ENCODE measurements at places on chromosomes 3 and 15.
A peak's percentile ranks its signal among the peaks of the same experiment; 100 is the strongest.

- peak; percentile 20 for DNase-seq
These were observed 626.1 kb downstream of the MAGI1 start for GRCh38 chr3:65412588-65412987.

DNA sequence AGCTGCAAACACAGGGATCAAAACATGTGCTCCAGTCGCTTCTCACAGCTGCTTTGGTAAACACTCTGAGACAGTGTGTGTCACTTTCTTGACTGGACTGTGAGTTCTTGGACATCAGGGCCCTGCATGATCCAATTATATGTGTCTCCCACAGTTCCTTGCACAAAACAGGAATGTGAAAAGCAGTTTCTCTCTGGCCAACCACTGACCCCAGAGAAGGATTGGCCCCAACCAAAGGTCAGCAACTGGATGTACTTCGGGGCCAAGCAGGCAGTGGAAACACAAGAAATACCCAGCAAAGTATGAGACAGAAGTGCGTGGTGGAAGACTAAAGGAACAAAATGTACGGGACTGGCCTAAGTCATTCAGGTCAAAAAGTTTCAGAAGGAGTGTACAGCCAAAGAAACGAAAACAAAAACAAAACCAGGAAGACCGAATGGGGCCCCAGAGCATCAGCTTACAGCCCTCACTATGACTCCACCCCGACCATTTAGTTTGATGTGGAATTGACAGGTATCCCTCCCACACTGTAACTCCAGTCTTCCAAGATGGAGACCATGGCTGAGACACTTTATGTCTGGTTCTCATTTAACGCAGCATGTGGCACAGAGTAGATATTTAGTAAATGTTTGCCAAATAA is 76.7 kb upstream of the LPP start:
- DNase-seq, result peak; percentile 79

DNA sequence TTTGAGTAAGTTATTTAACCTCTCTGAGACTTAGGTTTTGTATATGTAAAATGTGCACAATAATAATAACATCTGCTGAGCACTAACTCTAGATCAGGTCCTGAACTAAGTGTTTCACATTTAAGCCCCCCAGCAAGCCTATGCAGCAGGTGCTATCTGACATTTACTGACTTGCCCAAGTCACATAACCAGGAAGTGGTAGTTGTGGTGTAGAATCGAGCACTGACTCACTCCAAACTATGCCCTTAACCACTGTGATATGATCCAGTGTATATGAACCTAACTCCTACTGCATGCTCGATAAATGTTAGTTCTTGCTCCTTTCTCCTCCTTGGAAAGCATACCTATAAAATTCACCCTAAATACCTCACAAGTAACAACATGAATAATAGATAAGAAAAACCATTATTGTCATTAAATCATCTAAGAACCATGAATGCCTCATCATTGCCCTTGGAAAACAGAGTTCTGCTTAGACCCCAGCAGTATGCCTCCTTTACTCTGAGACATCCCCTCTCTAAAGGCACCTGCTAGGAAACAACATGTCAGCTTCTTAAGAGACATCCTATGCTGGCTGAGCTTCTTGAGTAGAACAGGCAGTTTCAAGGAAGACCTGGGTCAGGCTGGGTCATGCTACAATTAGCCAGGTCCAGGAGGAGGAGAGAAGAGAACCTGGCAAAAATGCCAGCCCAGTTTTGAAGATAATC is 3.0 kb upstream of the SHC4 start:
- no peak for DNase-seq

DNA sequence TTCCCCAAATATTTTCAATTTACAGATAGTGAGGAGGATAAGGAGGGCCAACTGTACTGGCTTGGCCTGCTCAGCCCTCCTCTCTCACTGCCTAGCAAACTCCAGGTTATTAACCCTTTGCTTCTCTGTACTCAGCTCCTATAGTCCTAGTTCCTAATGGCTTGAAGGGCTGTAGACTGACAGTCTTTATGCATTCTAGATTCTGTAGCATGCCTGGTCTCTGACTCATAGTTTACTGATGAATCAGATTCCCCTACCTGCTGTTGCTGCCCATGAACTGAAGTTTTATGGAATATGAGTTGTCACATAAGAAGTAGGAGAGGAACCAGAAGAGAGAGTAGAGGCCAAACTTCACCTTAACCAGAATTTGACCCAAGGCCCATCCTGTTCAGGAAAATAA is 27.1 kb upstream of the MAP3K13 start:
- no peak for DNase-seq

DNA sequence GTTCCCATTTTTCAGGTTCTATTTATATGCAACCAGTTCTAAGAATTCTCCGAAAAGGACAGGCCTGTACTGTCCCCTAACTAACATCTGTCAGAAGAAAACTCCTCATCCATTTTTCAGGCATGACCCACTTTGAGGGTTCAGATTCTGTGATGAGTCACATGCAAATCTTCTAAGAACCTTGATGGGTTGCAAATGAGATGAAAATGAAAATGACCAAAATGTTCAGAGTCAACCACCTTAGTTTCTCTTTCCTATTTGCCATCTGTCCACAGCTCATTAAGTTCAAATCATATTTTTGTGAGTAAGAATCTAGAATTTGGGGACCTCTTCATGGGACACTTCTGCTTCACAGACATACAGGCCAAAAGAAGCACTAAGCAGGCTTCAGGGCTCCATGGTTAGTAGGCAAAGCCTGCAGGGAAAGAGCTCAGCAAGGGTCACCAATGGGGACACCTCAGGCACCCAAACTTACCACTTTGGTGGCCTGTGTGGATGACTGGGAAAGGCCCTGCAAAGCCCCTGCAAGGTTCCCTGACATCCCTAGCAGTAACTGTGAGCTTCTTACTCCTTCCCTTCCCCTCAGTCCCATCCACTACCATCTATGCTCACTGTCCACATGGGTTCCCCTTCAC is 122.0 kb downstream of the WDR76 start:
- no peak for DNase-seq

DNA sequence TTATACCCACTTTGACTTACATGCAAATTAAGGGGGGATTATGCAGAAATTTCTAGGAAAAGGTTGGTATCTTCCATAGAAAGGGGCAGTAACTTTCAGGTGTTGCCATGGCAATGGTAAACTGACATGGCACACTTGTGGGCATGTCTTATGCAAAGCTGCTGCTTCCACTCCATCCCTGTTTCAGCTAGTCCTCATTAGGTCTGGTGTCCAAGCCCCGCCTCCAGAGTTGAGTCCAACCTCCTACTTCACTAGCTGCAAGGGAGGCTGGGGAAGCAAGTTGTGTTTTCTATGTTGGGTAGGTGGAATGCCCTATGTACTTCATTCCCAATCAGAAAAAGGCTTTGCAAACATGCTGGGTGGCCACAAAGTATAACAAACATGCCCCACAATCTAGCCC is 14.7 kb upstream of the KLHL40 start:
- DNase-seq, result no peak

- no peak for DNase-seq
These were observed 24.5 kb upstream of the BCL6 start for GRCh38 chr3:187769771-187770170.

DNA sequence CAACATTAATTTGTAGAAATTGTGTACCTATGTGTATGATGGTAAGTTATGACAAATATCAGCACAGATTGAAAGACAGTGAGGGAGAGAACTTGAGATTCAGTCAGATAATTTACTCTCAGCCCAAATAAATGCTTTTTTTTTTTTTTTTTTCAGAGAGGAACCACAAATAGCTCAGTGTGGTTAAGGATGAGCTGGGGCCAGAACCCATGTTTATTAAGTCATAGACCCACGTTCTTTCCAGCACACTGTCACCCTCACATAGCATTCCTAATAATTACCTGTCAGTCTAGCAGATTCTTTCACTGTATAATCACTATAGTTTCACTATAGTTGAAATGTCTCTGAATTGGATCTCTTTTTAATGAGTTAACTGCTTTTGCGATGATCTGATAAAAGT is 246.1 kb downstream of the ZIC1 start:
- DNase-seq, result no peak

DNA sequence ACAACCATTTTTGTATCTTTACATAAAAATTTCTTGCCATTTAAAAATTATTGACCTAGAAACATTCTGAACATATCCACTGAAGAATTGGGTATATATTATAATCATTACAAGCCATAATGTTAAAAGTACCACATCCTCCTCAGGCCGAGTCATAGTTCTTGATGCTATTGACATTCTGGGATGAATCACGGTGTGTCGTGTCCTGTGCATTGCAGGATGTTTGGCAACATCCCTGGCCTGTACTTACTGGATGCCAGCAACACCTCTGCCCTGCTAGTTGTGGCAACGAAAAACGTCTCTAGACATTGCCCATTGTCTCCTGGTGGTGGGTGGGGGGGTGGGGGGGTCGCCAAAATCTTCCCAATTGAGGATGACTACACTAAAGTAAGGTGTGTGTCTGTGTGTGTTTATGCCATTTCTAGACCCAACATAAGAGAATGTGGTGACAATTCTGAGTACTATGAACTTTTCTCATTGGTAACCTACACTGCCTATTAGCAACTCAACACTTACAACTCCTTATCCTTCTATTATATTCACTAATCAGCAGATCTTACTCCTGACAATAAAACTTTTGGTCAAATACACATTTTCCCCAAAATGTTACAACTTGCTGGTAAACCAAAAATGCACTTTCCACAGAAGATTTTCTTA is 471.6 kb downstream of the FOXP1 start:
- no peak for DNase-seq

DNA sequence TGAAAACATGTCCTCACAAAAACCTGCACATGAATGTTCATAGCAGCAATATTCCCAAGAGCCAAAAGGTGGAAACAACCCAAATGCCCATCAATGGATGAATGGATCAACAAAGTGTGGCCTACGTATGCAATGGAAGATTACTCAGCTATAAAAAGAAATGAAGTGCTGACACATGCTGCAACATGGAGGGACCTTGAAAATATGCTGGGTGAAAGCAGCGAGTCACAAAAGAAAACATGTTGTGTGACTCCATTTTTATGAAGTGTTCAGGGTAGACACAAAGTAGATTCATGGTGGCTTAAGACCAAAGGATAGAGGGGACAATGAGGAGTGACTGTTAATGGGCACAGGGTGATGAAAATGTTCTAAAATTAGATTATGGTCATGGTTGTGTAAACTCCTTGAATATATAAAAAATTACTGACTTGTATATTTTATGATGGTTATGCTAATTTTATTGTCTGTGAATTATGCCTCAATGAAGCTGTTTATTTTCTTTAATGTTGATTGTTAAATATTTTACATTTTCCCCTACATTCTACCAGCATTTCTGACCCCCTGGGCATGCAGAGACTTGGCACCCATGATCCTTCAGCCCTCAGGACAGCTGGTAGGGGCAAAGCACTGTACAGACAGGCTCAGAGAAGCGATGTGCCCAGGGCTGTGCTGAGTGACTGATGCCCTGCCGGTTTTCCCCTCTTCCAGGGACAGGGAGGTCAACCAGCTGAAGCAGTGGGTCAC is 37.8 kb downstream of the CFAP100 start:
- no peak for DNase-seq

- peak; percentile 62 for DNase-seq
These were observed 517 bp downstream of the FBN1 start for GRCh38 chr15:48644827-48645557.

DNA sequence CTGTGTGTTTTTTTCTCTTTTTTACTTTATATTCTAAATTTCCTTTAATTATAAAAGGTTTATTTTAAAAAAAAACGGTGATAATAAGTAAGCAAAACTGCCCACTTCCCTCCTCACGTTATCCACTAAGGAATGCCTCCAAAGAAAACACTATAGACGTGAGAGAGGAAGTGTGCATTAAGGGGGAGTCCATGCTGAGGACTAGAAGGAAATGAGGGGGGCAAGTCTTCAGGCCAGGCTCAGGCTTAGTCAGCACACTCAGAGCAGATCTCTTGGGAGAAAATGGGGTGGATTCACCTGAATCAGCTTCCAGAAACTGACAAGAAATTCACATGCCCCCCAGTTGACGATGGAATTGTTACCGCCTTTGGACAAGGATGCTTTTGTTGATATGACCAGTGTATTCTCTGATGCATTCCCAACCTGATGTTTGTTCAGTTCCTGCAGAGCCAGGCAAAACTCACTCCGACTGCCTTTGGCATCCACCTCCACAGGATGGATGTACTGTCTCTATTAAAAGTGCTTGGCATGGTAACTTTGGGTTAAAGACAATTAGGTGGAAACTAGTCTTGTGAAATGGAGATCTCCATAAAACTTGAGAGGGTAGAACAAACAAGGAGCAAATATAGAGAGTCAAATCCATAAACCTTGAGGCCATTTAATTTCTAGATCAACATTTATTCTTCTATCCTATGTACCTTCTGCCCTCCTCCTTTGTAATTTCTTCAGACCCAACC is 167.8 kb downstream of the MYRIP start:
- DNase-seq, result no peak

DNA sequence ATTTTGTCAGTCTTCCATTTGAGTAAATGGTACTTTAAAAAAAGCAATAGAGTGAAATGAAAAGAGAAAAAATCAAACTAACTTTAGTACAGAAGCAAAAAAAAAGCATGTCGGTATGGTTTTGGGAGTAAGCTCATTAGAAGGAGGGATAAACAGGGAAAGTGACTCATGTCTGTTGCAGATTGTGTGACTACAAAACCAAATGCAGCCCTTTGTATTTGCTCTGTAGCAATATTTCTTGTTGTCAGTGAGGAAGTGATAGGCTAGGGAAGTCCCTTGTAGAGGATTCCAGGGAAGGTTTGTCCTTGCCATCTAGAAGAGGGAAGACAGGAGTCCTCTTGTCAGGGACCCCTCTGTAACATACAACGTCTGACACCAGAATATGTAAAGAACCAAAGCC is 150.5 kb upstream of the POU1F1 start:
- DNase-seq, result no peak

- DNase-seq, result no peak
These were observed 236.8 kb upstream of the GBE1 start for GRCh38 chr3:81998139-81998755.

- DNase-seq, result no peak
These were observed 121.1 kb downstream of the OXSM start for GRCh38 chr3:25910997-25911396.

GRCh38 chr3:2873986-2874385 is 236.2 kb downstream of the IL5RA start:
- DNase-seq, result no peak

DNA sequence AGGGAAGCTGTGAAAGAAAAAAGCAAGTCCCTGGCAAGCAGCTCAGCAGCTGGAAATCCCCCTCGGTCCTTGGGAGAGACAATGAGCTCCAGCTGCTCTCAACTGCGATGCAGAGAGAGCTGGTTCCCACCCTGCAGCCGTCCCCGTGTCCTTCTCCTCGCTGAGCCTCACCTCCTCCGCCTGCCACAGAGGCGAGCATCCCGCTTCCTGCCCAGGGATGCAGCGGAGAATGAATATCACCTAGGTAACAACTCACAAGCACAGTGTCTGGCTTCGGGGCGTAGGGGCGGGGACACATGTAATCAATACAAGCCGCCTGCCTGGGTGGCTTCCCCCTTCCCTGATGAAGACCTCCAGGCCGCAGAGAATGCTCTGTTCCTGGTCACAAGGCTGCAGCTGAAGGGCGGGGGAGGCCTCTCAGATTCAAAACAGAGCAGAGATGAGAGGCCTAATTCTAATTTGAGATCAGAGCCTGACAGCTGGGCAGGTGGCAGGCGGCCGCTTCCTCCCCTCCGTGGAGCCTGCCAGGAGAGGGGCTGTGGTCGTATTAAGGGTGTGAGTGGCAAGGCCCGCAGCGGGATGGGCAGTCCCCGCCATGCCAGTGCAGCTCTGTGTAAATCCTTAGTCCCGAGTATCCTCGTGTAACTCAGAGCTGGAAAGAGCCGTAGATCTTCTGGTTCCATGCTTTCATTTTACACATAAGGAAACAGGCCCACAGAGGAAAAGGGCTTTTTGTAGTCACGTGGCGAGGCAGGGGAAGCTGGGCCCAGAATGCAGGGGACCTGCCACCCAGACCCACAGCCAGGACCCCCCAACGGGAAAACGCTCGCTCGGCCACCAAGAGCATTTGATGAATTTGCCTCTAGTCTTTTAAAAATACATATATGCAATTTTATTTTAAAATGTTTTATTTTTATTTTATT is 24.3 kb downstream of the ZDHHC19 start:
- DNase-seq, result no peak

Measured in uterus (tissue), 4 donors.